Caudate nucleus (tissue), 63 donors: ENCODE measurements at places on chromosomes 6 and 20.

DNA sequence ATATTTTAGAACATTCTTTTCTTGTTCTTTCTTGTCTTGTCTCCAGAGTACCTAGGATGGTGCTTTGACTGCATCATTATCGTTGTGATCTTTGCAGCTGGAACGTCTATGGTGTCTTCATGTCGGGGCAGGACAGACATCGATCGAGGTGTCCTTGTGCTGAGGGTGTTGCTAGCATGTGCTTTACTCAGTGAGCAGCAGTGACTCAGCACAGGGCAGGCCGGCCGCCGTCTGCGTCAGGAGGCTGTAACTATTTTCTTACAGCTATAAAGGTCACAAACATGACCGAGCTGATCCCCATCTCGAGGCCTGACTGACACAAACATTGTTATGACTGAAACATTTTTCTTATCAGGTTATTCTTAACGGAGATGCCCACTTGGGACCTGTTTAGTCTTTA, 14.9 kb upstream of the CTCFL start:
- DNase-seq = no peak

DNA sequence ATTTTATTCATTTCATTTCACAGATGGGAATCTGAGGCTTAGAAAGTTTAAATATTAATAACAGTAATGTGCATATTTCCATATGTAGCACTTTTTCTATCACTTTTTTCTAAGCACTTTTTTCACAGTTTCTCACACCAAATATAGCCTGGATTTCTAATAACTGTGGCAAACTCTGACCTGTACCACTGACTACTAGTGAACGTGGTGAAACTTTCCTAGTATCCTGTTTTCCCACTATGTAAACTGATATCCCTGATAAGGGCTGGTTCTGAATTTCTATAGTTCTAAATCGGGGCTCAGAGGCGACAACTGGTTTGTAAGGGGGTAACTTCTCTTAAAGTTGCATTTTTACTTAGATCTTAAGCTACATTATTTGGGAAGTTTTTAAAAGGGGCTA, 32.6 kb downstream of the MAP7 start:
- no peak for DNase-seq

GRCh38 chr6:136753624-136754023, 38.7 kb downstream of the MAP3K5 start:
- no peak for DNase-seq

DNA sequence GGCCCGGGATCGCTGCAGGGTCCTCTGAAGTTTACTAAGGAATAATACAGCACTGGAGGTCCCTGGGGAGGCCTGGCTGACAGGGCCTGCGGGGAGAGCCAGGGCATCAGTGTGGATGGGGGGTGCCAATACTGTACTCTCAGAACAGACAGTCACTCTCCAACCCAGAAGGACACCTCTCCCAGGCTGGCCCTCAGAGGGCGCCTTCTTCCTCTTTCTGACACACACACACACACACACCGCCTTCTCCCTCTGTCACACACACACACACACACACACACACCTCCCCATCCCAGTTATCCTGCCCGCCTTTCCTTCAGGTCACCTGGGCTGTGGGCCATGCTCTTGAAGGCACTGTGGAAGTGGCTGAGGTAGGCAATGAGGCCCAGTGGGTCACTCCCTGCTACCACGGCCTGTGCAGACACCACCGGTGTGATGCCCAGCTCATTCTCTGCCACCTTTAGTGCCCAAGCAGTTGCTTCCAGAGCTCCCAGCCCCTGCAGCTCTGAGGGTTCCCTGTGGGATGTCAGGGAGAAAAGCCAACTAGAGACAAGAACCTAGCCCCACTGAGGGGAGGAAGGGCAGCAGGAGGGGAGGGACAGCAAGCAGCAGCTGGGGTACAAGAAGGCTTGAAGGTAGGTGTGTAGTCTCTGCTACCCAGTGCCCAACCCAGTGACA, 7.5 kb downstream of the SMPD2 start:
- DNase-seq = no peak

- no peak for DNase-seq
These were observed 104.2 kb upstream of the MLN start for GRCh38 chr6:33908025-33908424.

- DNase-seq = no peak
These were observed 33.0 kb downstream of the GJA10 start for GRCh38 chr6:89927264-89927663.

GRCh38 chr20:50517817-50518154, 7.6 kb downstream of the PTPN1 start:
- no peak for DNase-seq

DNA sequence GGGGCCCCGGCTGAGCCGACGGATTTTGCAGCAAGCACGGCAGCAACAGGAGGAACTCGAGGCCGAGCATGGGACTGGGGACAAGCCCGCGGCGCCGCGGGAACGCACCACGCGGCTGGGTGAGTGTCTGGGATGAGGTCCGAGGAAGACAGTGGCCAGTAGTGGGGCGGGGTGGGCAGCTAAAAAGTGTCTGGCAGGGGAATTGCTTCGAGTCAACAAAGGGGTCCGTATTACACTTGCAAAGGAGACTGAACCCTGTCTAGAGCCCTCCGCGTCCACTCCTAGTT, 356 bp downstream of the BYSL start:
- no peak for DNase-seq

DNA sequence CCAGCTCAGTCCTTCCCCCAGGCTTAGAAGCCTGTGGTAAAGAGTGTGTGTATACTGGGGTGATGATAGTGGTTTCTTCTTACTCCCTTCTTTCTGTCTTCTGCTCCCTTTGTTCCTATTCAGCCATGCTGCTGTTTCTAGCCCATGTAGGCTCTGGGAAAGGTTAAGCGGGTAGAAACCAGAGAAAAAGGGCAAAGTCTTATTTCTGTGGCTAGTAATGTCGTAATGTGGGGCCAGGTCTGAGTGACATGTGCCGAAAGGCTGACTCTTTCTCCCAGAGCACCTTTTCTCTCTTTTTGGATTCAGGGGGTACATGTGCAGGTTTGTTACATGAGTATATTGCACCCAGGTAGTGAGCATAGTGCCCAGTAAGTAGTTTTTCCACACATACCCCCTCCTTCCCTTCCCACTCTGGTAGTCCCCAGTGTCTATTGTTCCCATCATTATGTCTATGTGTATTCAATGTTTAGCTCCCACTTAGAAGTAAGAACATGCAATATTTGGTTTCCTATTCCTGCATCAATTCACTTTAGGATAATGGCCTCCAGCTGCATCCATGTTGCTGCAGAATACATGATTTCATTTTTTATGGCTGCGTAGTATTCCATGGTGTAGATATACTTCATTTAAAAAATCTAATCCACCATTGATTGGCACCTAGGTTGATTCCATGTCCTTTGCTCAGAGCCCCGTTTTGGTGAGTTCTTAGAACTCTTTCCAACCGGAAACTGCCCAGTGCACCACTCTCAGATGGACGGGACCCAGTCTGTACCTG, 74.3 kb downstream of the EFHC1 start:
- DNase-seq = no peak

- no peak for DNase-seq
These were observed 415.6 kb upstream of the BTBD3 start for GRCh38 chr20:11502061-11502460.

DNA sequence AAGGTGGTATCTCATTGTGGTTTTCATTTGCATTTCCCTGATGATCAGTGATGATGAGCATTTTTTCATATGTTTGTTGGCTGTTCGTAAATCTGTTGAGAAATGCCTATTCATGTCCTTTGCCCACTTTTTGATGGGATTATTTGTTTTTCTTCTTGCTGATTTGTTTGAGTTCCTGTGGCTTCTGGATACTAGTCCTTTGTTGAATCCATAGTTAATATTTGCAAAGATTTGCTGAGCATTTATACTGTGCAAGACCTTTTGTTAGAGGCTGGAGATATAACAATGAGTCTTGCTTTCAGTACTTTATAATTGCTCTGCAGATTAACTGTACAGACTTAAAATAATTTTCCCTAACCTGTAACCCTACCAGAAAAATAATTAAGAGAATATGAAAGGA, 35.6 kb downstream of the PDE7B start:
- DNase-seq = no peak

DNA sequence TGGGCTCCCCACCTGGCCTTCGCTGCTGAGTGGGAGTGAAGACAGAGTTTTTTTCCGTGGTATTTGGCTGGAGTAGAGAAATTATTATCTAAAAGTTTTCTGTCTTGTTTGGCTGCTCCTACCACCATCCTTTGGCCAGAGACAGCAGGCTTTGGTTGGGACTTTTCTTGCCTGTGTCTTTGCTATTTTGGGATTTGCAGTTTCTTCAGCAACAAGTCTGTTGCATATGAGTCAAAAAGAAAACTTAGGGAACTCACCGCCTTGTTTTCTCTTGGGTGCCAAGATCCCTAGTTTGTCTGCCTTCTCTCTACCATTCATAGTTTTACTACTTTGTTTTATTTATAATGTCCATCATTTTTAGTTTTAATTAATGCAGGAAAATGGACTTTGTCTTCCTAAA, 683.8 kb downstream of the DOK5 start:
- no peak for DNase-seq

- no peak for DNase-seq
These were observed 16.4 kb downstream of the OTOR start for GRCh38 chr20:16764560-16764959.

- DNase-seq = no peak
These were observed 129.0 kb upstream of the TNFAIP3 start for GRCh38 chr6:137737836-137738596.

GRCh38 chr6:26224940-26225847, 138.0 kb downstream of the HFE start:
- no peak for DNase-seq

DNA sequence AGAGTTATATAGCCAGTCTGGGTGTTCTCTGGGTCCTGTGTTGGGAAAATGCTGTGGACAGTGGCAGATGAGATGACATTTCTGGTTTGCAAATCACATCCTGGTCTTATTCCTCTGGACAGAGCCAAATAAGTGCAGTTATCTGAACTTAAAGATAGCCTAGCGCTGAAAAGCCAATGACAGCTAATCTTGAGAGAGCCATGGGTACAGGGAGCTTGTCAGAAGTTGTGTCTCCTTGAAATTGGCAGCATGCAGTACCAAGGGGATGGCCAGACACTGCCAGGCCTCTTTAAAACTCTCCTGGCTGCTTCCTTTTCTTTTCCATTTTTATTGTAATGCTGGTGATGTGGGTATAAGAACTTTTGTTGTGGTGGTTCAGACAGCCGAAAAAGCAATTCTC, 362.5 kb downstream of the FARS2 start:
- no peak for DNase-seq

- DNase-seq = no peak
These were observed 1223.6 kb downstream of the EPHA7 start for GRCh38 chr6:92195796-92196195.

- DNase-seq = no peak
These were observed 46.5 kb upstream of the IFNGR1 start for GRCh38 chr6:137265561-137266308.

- DNase-seq = no peak
These were observed 11.5 kb downstream of the PSMG4 start for GRCh38 chr6:3270258-3270657.

GRCh38 chr20:3116341-3116740, 31.8 kb upstream of the AVP start:
- DNase-seq = no peak

GRCh38 chr6:112311950-112312547, 35.1 kb upstream of the RFPL4B start:
- DNase-seq = no peak

DNA sequence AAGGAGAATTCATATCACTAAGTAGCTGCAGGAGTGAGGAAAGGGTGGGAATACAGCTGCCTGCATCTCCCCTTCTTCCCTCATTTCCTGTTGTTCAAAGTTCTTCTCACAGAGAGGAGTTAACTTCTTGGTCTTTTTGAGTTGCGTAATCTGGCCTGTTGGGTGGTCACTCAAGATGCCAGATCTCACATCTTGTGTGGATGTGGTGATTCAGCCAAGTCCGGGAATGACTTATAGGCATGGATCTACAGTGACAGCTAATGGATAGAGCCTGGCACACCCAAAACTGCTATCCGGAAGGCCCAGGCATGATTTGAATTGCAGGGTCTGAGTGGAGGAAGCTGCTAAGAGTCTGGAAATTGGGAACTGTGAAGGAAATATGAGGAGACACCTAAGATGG, 100.2 kb upstream of the SLC35B3 start:
- DNase-seq = no peak

- DNase-seq = no peak
These were observed 306.2 kb upstream of the NT5E start for GRCh38 chr6:85143676-85144075.

DNA sequence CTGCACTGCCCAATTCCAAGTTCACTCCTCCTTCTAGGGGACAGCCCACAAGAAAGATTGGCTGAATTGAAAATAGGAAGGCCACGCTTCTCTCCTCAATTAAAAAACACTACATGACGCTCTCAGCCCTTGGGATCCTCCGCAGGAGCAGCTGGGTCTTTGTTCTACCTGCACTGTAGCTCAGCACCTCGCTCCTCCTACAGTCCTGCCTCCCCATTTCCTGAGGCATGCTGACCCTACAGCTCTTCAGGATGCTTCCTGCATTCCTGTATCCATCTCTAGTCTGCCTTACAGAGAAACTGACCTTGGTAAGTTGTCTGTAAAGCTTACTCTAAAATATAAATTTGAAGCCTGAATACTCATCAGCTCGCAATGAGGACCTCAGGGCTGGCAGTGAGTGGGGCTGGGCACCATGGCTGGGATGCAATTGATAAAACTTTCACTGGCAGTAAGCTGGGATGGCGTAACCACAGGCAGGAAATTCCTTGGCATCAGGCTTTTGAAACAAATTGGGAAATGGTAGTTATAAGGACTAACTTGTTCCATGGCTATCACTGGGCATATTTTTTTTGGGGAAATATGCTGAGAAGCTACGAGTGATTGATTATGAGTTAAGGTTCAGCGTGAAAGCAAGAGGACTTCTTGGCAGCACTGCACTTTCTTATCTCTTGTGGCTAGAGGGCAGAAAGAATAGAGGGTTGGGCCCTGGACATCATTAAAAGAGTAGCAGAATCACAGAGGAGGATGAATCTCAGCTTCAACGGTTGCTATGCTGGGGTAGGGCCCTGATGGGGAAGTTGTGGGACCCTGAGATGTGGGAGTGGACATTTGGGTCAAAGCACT, 11.7 kb upstream of the SIRPB1 start:
- DNase-seq = no peak

- DNase-seq = no peak
These were observed 110.2 kb downstream of the FOXC1 start for GRCh38 chr6:1719922-1720321.

DNA sequence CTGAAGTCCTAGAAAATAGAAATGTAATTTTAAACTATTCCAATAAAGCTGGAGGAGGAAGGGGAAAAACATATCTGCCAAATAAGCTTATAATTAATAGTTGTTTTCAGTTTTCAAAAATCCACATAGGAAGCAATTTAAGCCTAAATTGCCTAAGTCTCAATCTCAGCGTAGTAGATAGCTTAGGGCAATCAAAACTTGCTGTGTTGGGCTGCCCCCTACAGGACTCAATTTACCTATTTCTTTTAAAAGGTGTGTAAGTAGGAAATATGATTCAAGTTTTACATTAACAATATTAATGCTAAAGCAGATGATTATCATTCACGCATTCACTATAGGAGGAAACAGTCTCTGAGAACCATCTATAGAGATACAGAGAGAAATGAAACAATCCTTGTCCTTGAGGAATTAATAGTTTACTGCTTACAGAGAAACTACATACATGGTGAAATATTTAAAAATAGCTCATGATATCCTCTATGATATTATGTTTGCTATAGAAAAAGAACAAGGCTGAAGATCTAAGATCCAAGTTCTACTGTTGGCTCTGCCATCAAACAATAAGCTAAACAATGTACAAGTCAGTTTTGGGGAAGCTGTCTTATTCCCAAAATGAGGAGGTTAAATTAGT, 102.1 kb downstream of the ATG5 start:
- no peak for DNase-seq
